Stimulated activated CD4-positive, alpha-beta T cell treated with anti-CD3 and anti-CD28 coated beads, TNF-alpha, amount 100 ng/mL, for 4 hours (primary cell): ENCODE measurements at places on chromosomes 7 and 10.

DNA sequence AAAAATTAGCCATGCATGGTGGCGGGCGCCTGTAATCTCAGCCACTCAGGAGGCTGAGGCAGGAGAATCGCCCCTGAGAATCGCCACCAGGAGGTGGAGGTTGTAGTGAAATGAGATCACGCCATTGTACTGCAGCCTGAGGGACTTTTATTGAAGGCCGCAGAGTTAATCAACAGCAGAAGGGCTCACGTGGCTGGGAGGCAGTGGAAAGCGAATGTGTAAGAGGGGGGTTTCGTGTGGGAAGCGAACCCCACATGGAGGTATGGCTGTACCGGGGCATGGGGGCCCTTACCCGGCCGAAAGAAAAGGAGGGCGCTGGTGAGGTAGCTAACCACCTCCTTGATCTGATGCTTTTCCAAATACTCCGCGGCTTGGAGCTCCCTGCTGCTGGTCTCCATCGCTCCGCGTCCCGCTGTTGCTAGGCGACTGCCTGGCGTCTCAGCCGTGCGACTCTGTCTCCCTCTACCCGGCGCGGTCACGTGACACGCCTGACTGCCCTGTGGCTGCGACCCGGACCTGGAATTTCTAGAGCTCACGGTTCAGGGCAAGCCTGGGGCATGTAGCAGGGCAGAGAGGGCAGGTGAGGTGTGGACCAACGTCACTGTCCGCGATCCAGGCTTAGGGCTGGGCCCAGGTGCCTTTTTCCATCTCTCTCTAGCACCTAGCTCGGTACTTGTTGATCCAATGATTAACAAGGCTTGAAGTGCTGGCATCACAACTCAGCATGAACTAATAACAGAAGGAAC lies at the start of gene EFCAB10:
Gene EFCAB10 (minus strand): TSS at position 428 of the 746 bp plus-strand sequence. CDS start 30 bp downstream, at position 398.
- peak; percentile 11 for DNase-seq

- no peak for DNase-seq
Measured at GRCh38 chr10:35200487-35200886, 73.8 kb downstream of the CREM start.

DNA sequence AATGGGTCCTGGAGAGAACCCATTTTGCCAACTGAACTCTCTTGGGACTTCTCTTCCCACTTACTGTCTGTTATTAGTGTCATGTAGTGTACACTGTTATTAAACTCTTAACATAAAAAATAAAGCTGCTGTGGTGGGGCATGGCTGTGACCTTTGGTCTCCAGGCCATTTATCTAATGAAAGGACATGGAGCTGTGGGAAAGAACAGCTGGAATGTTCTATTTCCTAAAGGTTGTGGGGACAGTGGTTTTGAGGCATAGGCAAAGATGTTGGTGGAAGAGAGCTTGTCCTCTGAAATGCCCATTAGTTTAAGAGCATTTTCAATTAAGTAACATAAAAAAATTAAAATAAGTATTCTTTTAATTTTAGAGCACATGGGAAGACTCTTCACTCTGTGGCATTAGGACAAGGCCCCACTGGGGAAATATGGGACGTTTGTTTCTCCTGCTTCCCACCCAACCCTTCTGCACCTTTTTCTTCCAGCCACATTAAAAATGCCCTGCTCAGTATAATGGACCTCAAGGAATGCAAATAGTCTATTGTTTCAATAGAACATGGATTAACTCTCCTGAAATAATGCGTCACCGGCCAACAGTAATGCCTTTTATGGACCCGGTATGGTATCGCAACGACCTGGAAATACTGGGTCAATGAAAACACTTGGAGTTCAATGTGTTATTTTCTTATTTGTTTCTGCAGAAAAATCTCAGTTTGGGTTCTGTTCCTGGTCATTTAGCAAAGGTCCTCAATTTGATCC lies 149.6 kb downstream of the BUB3 start:
- no peak for DNase-seq

DNA sequence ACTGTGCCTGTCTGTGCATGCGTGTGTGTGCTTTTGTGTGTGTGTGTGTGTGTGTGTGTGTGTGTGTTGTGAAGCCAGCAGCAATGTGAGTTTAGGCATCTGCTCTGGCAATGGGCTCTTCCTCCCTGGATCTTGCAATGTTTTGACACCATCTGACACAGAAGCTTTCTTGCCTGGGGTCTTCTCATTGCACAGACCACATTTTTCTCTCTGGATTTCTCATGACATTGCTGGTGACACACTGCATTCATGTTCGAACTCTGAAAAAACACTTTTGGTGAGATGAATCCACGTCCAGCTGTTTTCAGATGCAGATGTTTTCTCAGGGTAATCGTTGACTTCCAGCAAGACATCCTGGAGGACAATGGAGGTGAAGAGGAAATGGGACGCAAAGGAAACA lies 63.0 kb upstream of the FZD8 start:
- DNase-seq, result no peak

GRCh38 chr7:69966766-69967591 lies 368.7 kb downstream of the AUTS2 start:
- DNase-seq, result no peak

- no peak for DNase-seq
Measured at GRCh38 chr10:71831646-71832552, 19.2 kb downstream of the PSAP start.

- DNase-seq, result no peak
Measured at GRCh38 chr10:31642281-31642680, 286.4 kb downstream of the ARHGAP12 start.

DNA sequence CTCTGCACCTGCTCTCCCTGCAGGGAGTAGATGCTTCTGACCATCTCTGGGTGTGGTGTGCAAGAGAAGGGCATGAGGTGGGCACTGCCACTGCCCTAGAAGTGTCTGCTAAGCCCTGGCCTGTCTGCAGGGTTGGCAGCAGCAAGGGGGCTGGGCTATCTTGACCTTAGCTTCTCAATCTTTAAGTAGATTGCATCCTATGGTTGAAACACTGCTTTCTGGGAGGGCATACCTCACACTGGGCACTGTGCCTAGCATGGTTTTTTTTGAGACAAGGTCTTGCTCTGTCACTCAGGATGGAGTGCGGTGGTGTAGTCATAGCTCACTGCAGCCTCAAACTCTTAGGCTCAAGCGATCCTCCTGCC lies 54.9 kb downstream of the CLIP2 start:
- no peak for DNase-seq

DNA sequence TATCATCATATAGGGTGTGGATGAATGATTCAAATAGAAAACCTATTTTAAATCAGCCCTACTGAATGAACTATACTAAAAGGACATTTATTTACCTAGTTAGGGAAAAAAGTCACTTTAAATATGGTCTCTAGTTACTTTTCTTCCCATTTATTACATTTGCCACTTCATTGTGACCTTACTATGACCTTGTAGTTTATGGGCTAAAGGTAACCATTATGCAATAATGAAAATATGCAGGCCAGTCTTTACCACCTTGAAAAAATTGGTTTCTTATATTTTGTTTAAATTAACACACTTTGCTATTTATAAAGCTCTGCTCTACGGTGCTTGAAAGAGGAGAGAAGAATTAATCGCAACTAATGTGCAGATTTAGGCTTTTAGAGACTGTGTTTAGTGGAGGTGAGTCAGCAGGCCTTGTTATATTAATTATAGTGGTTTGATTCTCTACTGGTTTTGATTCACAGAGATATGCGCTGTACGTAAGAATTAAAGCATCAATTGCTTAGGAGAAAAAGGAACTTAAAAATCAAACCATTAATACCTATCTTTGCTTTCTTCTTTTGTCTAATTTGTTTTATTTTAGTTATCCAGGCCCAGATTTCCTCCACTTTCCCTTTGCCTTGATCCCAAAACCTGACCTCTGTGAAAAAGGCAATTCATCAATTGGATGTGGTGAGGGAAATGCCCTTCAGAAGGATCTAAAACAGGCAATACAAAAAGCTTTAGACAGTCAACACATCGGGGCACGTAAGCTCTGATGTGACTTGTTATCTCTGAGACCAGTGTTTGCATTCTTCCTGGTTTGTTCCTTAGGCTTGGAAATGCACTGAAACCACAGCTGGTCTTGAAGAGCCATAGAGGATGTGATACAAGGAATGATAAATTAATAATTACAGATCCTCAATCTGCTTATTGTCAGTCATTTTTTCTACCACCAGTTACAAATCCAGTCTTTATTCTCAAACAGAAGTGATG lies 141.2 kb upstream of the HDAC9 start:
- no peak for DNase-seq

GRCh38 chr7:94431176-94431575 lies 36.5 kb downstream of the COL1A2 start:
- no peak for DNase-seq

- no peak for DNase-seq
Measured at GRCh38 chr10:69584624-69585023, 11.4 kb upstream of the NEUROG3 start.

DNA sequence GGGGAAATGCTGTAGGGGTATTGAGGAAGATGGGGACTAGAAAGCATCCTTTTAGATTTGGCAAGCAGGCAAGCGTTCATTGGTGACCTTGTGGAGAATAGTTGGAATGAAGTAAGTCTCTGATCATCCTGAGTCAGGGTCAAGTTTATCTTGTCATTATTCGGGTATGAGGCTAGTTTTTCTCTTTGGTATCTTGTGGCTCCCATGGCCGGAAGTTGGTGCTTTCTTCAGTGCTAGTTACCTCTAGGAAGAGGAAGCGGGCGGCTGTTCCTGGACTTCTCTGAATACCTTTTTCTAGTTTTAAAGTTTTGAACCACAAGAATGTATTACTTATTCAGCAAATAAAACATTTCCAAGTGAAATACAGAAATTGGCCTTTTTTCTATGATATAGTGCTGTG lies 9.2 kb downstream of the CREM start:
- no peak for DNase-seq

GRCh38 chr7:50296799-50297198 lies 7.7 kb upstream of the IKZF1 start:
- DNase-seq, result no peak

GRCh38 chr7:150733482-150734095 lies 3.6 kb upstream of the GIMAP5 start:
- no peak for DNase-seq

DNA sequence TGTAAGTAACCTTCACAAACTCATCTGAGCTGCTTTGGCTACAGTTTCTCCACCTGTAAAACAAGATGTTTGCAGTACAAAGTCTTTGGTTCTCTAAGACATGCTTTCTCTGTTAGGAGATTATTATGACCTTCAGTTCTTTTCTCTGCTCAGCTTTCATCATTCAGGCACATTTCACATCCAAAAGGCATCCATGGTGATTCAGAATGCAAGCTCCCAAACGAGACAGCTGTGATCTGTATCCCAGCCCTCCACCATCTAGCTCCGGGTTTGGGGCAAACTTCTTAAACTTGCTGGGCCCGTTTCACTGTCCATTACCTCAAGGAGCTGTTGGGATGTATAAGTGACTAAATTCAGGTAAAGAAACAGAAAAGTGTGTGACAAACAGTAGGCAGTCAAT lies 95.8 kb upstream of the COL1A2 start:
- DNase-seq, result no peak

GRCh38 chr10:4059471-4060138 lies 274.6 kb upstream of the KLF6 start:
- DNase-seq, result no peak

GRCh38 chr10:80530251-80530650 lies 7.5 kb upstream of the SH2D4B start:
- no peak for DNase-seq

DNA sequence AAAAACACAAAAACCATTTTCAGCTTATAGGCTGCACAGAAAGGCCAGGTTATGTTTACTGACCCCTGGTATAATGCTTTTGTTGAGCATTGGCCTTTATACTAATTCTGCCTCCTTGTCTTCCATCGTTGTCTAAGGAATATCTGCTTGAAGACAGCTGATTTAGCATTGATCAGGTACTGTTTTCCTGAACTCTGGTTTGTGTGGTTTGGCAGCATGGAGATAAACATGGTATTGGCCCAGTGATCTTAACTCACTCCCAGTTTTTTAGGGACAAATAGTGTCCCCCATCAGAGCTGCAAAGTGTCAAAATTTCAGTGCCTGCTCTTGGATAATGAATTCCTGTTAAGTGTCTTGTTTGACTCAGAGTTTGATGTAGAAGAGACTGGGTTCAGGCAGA lies 100.8 kb downstream of the SND1 start:
- DNase-seq, result no peak

DNA sequence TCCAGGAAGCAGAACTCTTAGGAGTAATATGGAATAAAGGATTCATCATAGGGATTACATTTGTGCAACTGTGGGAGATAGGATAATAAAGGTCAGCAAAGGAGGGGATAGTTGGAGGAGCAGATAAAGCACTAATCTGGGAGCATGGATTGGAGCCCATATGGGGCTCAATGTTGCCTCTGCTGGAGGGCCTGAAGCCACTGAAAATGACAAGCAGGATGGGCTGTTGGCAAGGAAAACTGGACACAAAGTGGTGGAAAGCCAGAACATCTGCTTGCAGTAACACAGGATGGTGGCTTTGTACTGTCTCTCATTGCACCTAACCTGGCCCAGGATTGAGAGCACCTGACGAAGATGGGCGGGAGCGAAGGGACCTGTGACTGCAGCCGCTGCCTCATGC lies 15.0 kb upstream of the COMMD3 start:
- DNase-seq, result no peak

GRCh38 chr7:95863623-95864022 lies 91.3 kb downstream of the DYNC1I1 start:
- no peak for DNase-seq

DNA sequence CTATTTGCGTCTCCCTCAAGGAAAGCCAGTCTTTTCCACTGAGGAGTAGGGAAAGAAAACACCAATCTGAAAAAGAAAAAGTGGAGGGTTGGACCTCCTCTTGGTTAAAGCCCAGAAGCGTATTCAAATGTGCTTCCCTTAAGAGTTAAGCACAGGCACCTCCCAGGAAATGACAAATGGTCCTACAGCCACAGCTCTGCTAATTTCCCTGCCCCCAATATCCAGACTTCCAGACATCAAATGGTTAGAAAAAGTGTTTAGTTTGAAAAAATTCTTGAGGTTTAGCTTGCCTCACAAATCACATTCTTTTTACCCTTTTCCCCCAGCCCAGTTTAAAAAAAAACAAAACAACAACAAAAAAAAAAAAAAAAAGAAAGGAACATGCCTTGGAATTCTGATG lies 19.0 kb upstream of the COL1A2 start:
- no peak for DNase-seq

DNA sequence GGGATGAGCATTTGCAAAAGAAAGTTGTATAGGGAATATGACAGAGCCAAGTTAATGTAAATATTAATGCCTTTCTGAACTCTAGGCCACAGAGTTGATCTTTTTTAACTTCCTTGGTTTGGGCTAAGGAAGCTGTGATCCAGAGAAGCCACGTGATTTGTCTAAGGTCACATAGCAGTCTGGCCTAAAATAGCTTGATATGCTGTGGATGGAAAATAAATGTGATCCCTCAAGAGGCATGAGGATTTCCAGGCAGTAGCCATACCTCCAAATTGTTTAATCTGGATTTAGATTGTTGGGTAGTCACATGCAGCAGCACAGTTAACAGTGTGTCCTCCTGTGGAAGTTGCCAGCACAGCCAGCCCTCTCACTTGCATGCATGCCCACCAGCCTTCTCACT lies 165.7 kb upstream of the LANCL2 start:
- DNase-seq, result no peak

- DNase-seq, result no peak
Measured at GRCh38 chr7:139830782-139831501, 1.9 kb downstream of the TBXAS1 start.

GRCh38 chr7:152910545-152911225 lies 151.1 kb downstream of the ACTR3B start:
- DNase-seq, result no peak
